ENCODE measurements at places on chromosomes 1 and 21.

GRCh38 chr1:87829360-87829759 lies 500.7 kb downstream of the LMO4 start:
- DNase-seq, result no peak

DNA sequence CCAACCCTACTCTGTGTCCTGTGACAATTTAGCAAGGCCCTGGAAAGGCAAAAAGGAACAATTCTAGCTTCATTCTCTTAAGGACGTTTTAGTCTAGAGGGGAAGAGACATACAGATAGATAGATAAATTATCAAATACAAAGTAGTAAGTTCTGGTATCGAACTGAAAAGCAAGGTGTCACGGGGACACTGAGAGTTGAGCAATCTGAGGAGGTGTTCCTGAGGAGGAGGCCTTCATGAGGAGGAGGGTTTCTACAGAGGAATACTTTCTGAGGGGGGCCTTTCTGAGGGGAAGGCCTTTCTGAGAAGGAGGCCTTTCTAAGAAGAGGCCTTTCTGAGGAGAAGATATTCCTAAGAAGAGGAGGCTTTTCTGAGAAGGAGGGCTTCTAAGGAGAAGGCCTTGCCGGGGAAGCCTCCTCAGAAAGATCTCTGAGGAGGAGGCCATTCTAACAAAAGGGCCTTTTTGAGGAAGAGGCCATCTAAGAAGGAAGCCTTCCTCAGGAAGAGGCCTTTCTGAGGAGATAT lies 155.9 kb upstream of the COA6 start:
- DNase-seq, result no peak

- no peak for DNase-seq
Measured at GRCh38 chr1:160451859-160452232, 51.5 kb downstream of the VANGL2 start.

- no peak for DNase-seq
Measured at GRCh38 chr1:54784066-54784465, 17.1 kb downstream of the TTC22 start.

DNA sequence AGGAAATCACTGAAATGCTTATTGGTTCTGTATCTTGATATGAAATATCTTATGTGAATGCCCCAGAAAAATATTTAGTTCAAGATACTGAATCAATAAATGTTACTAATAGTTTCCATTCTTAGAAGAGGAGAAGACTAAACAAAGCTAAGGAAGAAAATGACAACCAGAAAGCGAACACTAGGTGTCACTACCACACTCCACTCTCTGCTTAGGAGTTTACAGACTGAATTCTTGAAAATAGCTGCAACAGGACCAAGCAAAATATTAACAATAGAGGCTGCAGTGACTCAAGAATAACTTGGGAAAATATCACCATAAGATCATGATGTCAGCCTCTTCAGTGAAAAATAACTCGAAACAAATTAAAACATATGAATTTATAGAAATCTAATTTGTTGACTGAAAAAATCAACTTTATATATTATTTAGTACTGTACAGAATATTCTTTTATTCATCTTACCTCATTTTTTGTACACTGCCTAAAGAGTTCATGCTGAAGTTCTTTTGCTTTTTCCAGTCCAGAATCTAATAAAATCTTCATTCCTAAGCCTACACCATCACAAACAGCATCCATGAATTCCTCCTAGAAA lies 61.6 kb downstream of the KIF14 start:
- peak; percentile 9 for DNase-seq

GRCh38 chr1:186302381-186302920 lies 72.6 kb downstream of the TPR start:
- DNase-seq, result no peak

- DNase-seq, result no peak
Measured at GRCh38 chr1:207388721-207389120, 65.4 kb upstream of the CR2 start.

Data from NCI-H345 (cell line).